Amygdala (tissue), 56 donors: ENCODE measurements at places on chromosomes 5 and 9.

DNA sequence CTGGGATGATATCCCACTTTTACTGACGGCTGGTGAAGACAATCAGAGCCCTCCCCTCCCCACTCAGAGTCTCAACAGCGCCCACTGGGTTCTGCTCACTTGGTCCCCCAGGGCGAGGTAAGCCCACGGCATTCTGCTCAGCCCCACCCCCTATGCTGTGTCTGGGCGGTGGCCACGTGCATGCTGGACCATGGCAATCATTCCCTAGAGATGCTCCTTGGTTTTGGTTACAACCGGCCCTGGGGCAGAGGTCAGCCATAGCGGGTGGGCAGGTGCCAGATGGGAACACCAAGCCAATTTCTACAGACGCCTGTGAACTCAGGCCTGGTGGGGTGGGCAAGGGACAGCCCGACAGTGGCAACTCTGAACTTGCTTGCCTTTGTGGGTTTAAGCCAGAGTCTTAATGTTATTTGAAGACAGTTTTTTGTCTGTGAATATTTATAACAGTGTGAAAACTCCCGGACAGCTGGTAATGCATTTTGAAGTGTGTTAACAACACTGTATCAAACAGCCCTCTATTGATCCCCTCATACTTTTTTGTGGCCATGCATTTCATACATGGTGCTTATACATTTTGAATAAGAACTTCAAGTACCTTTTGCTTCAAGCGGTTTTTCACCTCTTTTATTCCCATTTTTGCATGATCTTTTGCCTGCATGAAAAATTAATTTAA, 94.2 kb downstream of the CRB2 start:
- DNase-seq: no peak

GRCh38 chr5:1106385-1107166, 5.3 kb downstream of the SLC12A7 start:
- no peak for DNase-seq

DNA sequence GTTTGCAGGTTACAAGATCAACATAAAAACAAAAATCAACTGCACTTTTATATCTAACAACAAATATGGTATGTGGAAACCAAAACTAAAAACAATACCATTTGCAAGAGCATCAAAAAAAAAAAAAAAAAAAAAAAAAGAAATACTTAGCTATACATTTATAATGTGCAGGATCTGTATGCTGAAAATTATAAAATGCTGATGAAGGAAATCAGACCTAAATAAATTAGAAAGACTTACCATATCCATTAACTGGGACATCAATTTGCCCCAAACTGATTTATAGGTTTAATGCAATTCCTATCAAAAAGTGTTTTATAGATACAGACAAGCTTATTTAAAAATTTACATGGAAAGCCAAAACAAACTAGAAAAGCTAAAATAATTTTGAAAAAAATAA, 60.4 kb upstream of the OTP start:
- no peak for DNase-seq

- DNase-seq: no peak
Measured at GRCh38 chr5:66285343-66285922, 141.3 kb downstream of the SREK1 start.

DNA sequence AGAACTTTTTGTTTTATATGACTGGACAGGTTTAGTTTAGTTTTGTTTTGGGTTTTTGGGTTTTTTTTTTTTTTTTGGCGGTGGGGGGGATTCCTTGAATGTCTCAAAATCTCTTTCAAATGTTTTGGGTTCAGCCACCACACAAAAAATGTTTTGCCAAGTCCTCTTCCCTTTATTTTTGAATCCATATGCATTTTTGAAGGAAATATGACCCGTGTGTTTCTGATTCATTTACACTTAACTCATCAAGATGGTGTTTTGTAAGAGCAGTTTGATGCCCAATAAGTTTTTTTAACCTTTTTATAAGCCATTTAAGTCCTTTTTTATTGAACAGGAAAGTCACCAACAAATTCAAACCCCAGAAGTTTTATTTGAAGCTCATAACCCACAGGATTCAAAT, 209.8 kb downstream of the CWC27 start:
- DNase-seq: no peak

GRCh38 chr5:153974131-153974812, 64.4 kb downstream of the FAM114A2 start:
- no peak for DNase-seq
